ENCODE measurements at places on chromosomes 7 and 10.

- DNase-seq = no peak
Measured at GRCh38 chr7:4690953-4691856, 9.1 kb downstream of the FOXK1 start.

- no peak for DNase-seq
Measured at GRCh38 chr10:76784076-76784475, 853.5 kb downstream of the KCNMA1 start.

DNA sequence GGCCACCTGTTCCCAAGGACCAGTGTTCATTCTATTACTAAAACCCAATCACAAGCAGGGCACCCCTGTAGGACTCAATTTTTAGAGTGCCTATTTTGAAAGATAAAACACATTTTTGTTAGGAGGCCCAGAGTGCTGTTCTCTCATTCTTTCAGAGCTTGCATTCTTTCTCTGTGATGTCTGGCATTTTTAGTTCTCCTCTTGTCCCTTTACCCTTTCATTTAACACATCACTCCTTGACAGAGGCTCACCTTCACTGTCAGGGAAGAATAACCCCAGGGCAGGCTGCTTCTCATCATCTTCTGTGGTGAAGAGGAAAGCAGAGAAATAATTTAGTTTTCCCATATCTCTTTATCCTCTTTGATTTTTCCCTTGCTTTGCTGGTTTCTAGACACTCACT lies 73.9 kb downstream of the CHRM2 start:
- DNase-seq = no peak

- peak; percentile 40 for DNase-seq
Measured at GRCh38 chr10:119174109-119174508, 4.5 kb downstream of the PRDX3 start.

- no peak for DNase-seq
Measured at GRCh38 chr7:25396668-25397067, 168.4 kb upstream of the NPVF start.

DNA sequence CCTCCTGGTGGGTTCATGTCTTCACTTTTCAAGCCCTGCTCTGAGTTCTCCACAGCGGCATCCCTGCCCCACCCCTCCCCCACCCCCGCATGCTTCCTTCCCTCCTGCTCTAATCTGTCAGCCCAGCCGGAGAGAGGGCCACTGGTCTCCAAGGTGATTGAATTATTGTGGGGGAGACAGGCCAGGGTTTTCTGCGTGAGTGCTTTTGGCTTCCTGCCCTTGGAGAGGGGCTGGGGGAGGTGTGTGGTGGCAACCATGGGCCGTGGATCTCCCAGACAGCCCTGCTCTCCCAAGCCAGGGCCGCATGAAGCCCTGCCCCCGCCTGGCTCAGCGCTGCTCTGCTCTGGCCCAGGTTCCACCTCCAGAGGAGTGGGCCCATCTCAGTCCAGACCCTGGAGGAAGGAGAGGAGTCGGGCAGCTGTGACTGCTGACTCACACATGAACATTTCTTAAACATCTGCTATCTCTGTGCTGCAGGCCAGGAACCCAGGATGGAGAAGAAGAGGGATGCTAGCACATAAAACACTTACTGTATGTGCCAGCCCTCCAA lies 109.9 kb downstream of the ZMIZ1 start:
- DNase-seq = peak; percentile 92

DNA sequence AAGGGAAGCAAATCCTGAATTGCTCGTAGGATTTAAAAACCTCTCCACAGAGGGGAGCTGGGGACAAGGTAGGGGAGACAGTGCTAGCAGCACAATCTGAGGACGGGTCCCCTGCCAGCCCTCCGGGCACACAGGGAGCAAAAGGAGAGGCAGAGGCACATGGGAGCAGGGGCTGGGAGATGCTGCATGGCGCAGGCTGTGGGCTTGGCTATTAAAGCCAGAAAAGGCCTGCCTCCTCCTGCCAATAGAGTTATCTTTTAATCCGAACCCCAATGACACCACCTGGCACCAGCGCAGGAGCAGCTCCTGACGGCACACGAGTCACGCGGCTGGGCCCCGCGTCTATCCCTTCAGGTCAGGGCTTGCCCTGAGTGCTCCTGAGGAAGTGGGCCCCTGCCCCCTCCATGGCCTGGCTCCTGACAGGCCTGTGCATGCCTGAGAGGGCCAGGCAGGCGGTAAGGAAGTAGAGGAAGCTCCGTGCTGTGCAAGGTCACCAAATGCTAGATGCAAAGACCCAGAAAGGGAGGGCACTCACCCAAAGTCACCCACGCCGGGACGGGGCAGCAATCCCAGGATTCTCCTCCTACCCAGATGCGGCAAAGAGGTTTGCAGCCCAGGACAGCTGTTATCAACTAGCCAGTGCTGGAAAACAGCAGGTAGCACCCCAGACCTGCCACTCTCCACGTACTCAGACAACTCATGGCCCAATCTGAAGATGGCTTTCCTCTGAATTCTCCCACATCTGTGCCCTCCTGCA lies 28.1 kb downstream of the DLG5 start:
- peak; percentile 49 for DNase-seq

DNA sequence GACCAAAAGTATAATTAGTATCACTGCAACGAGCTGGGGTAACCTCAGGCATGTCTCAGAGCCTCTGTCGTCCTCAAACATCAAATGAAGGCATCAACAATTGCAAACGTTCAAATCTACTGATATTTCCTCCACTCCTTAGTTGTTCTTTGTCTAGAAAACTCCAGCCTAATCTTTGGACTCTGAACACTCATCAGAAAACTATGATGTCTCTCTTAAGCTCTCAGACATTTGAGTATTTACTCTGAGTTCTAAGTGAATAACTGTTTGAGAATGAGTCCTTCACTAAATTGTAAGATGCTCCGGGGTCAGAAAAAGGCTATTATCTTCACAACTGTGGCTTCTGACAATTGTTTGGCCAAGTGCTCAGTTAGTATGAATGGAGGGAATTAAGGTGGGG lies 536.4 kb downstream of the NRG3 start:
- no peak for DNase-seq

DNA sequence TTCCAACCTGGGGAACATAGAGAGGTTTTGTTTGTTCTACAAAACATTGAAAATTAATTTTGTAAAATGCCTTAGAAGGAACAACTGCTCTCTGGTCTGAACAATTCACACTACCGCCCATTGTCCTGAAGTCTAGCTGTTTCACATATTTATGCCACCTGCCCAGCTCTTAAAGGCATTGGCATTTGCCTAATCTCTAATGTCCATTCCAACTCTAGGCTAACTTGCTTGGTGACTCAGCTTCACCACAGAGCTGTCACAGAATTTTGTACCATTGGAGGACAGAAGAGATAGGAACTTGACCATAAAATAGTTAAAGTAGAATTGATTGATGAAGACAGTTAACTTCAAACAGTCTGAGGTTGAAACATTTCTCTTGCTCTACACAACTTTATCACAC lies 53.5 kb upstream of the PPP1R17 start:
- DNase-seq = no peak

GRCh38 chr10:127578961-127579305 lies 29.8 kb downstream of the NPS start:
- no peak for DNase-seq

DNA sequence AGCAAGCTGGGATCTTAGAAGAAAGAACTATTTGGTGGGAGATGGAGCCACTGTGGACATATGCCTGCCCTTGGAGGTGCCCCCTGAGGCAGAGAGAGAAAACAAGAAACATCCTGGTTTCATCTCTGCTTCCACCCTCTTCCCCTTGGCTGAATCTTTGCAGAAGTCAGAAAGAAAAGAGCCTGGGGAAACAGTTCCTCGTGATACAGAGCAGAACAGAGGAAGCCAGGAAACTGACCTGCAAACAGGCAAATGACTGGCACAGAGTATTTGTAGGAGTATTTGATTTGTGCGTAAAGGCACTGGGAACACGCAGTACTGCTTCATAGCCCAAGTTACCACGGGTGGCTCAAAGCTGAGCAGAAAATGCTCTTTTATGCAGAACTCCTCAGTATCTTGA lies 7.0 kb upstream of the KEL start:
- DNase-seq = no peak

GRCh38 chr7:91135703-91136430 lies 128.4 kb upstream of the FZD1 start:
- DNase-seq = no peak

- DNase-seq = no peak
Measured at GRCh38 chr10:77496941-77497420, 140.6 kb downstream of the KCNMA1 start.

GRCh38 chr7:104499975-104500374 lies 171.6 kb downstream of the LHFPL3 start:
- DNase-seq = no peak

DNA sequence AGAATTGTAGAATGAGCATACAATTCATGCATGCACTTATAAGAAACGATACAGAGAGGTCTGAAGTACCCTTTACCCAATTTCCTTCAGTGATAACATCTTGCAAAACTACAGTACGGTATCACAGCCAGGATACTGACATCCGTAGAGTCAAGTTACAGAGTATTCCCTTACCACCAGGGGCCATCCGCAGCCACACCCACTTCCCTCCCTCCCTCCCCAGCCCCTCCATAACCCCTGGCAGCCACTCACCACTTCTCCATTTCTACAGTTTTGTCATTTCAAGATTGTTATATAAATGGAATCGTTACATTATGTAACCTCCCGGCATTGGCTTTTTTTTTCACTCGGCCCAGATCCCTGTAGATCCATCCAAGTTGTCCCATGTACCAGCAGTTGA lies 113.6 kb upstream of the RET start:
- DNase-seq = no peak

- no peak for DNase-seq
Measured at GRCh38 chr7:14023838-14024237, 34.4 kb upstream of the ETV1 start.

DNA sequence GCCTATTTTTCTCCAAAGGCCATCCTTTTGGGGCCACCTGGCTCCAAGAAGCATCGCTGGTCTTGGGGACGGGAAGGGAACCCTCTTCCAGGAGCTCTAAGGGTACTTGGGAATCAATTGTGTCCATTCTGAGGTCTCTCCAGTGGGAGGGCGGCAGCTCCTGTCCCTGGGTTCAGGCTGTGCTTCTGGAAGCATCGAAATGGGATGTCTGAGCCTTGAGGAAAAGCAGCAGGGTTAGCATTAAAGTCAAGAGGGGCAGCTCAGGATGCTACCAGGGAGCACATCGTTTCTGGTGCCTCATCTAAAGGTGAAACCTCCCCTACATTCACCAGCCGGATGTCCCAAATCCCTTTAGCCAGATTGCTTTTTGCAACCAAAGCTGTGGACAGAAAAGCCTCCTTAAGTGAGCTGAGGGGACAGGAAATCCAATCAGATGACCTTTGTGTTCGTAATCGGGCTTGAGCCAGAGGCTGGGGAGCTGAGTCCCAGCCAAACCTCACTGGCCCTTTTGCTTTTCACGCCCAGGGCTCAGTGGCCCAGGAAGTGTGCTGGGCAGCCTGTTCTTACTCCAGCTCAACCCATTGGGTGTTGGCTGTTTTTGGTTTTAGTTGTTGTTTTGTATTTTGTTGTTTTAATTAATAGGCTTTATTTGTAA lies 88.8 kb upstream of the ANLN start:
- no peak for DNase-seq

GRCh38 chr7:158301207-158301606 lies 286.4 kb downstream of the PTPRN2 start:
- DNase-seq = peak; percentile 16

DNA sequence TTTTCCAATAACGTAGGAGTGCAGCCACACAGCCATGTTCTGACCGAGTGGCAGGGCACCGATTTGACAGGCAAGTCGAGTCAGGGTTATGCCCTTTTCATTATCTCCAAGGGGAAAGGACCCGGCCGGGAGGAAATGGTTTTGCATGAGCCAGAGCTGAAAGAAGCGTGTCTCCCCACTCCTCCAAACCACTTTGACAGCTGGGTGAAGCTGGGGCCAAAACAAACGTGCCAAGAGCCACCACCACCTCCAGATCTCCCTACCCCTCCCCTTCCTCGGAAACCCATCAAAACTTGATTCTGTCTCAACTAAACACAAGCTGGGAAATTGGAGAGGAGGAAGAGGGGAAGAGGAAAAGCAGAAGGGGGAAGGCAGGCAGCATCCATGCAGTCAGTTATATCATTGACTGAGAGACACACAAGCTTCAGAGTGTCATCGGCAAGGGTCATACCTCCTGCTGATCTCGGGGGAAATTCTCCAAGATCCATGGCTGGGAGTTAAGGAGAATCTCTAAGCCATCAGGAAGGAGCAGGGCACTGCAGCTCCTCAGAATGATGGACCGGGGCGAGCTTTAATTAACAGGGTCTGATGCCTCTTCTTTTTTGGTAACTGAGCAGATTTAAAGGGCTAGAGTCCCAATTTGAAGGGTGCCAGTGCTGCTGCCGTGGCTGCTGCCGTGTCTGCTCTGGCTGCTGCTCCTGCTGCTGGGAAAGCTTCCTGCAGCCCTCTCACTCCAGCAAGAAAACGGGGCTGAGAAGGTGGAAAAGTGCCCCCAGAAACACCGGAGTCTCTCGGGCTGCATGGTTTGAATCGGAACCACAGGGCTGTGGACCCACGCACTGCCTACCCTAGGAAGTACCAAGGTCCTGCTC lies 34.7 kb upstream of the CALN1 start:
- no peak for DNase-seq

DNA sequence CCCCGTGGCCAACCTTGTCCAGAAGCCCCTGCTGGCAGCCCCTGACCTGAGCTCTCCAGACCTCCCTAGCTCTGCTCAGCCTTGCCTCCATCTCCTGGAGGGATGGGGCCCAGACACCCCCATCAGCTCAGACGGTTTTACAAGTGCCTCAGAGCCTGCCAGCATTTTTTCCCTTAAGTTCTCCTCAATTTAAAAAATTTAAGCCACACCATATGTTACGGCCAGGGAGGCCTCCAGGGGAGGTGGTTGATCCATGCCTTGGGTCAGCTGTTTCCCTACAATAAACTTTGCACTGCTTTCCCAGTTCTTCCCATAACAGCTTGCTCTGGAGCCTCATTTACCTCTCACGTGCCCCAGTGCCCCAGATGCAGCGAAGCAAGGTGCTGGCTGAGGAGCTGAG lies 143.5 kb downstream of the RGS10 start:
- DNase-seq = no peak

DNA sequence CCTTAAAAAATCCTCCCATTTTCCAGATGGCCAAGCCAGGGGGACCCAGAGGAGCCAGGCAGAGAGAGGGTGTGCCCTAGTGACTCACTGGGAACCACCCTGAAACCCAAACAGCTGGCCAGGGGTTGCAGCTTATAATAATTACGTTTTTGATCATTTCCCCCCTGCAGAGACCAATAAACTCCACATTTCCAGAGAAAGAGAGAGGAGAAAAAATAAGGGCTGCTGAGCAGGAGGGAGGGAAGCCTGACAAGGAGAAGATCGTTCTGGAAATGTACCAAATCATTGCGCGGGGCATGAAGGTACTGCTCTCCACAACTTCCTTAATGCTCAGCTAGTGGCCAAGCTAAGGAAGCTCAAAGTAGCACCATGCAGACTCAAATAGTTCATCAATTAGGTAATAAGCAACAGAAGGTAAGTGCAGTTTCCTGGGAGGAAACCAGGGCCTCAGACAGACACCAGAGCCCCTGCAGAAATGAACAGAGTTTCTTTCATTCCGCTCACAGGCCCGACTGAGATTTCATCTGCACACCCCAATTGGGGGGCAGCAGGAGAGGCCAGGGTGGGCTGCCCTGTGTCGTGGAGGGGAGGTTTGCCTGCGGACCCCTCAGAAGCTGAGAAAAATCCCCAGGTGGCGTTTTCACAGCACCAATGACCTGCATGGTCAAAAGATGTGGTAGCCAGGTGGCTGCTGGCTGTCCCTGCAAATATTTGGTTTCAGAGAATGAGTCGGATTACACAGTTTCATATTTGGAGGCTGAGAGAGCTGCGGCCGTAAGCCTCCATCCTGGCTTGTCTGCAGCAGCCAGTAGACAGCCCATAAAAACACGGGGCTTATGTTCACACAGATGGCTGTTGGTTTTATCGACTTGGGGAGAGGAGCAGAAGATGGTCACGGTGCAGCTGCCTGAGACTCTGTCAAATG lies 153.2 kb upstream of the LYZL2 start:
- peak; percentile 61 for DNase-seq

All from mesendoderm (in vitro differentiated cells).